ENCODE measurements at places on chromosomes 7 and 10.

DNA sequence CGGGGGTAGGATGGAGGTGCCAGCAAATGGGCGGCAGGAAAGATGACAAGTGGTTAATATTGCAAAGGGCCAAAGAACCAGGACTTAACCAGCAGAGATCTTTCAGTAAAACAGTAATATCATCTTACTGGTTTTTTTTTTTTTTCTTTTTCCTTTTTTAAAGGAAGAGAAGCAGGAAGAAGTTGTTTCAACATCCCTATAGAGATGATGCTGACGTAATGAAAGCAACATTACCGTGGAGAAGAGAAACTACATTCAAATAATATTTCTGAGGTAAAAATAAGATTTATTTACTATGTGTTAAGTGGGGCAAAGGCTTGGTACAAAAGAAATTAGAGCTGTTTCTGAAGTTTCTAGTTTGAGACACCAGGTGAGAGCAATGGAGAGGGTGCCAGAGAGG lies 11.0 kb downstream of the MINDY3 start:
- H3K4me3 ChIP-seq: no peak overlapping the region
- H3K36me3 ChIP-seq: no peaks in the 10 kb centered on the region
- no peak overlapping the region for H3K27ac ChIP-seq
- no peaks in the 10 kb centered on the region for H3K4me1 ChIP-seq

DNA sequence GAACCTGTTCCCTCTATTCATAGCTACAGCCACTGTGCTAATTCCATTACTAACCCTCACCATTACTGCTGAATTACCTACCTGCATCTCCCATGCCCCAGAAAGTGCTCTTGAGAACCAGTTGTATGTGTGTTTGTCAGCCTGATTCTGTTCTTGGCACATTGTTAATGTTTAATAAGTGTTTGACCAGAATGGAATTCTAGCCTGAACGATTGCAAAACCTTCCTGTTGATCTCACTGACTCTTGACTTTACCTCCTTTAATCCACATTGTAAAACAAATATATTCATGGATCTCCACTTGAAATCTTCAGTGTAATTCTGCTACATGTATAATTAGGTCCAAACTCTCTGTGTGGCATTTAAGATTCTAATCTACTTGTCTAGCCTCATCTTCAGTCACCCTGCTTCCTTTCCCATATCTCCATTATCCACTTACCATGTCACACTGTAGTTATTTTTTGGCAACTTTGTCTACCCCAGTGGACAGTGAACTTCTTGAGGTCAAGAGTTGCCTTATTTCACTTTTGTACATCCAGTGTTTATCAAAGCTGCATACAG lies 4.9 kb downstream of the ZNF277 start:
- no peak overlapping the region for H3K4me3 ChIP-seq
- no peaks in the 10 kb centered on the region for H3K27me3 ChIP-seq
- no peak for DNase-seq
- no peaks in the 10 kb centered on the region for H3K36me3 ChIP-seq

- H3K36me3 ChIP-seq: no peaks in the 10 kb centered on the region
- no peak overlapping the region for H3K27ac ChIP-seq
- H3K4me1 ChIP-seq: no peaks in the 10 kb centered on the region
- no peak overlapping the region for H3K4me3 ChIP-seq
These were observed 213.8 kb upstream of the ZNF804B start for GRCh38 chr7:88545663-88546062.

GRCh38 chr7:34491899-34492298 lies 166.1 kb upstream of the NPSR1 start:
- H3K4me3 ChIP-seq: no peak overlapping the region
- no peaks in the 10 kb centered on the region for H3K4me1 ChIP-seq
- no peaks in the 10 kb centered on the region for H3K36me3 ChIP-seq
- no peak for DNase-seq

DNA sequence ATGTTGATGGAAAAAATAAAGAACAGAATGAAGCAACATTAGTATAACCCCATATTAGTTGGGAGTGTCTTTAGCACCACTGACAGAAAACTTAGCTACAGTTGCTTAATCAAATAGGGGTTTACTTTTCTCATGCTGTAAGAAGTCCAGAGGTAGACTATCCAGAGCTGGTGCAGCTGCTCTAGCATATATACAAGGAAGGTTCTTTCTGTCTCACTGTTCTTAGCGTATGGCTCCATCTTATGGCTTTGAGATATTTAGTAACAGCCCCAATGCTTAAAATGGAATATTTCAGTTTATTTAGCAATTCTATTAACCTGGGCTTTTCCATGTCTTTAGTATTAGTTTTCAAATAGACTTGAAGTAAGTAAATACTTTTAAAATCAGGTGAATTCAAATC lies 15.2 kb upstream of the WNT2 start:
- H3K27ac ChIP-seq: no peak overlapping the region
- no peak for DNase-seq
- no peaks in the 10 kb centered on the region for H3K4me1 ChIP-seq
- no peak overlapping the region for H3K4me3 ChIP-seq

GRCh38 chr7:86991093-86991769 lies 68.2 kb downstream of the ELAPOR2 start:
- H3K4me3 ChIP-seq: no peak overlapping the region
- DNase-seq: no peak
- no peaks in the 10 kb centered on the region for H3K36me3 ChIP-seq
- H3K4me1 ChIP-seq: no peaks in the 10 kb centered on the region
- no peaks in the 10 kb centered on the region for H3K27me3 ChIP-seq

GRCh38 chr10:28906934-28907333 lies 229.6 kb downstream of the BAMBI start:
- H3K4me1 ChIP-seq: no peaks in the 10 kb centered on the region
- no peak overlapping the region for H3K4me3 ChIP-seq
- no peaks in the 10 kb centered on the region for H3K36me3 ChIP-seq
- DNase-seq: no peak
- H3K27ac ChIP-seq: no peak overlapping the region

- H3K27ac ChIP-seq: no peak overlapping the region
- H3K4me3 ChIP-seq: no peak overlapping the region
- no peaks in the 10 kb centered on the region for H3K36me3 ChIP-seq
- no peaks in the 10 kb centered on the region for H3K4me1 ChIP-seq
- DNase-seq: no peak
These were observed 232.9 kb downstream of the FOXP2 start for GRCh38 chr7:114647518-114647917.

- H3K36me3 ChIP-seq: no peaks in the 10 kb centered on the region
- peak within 1 kb of the TSS; percentile 77 for H3K27ac ChIP-seq
- H3K4me3 ChIP-seq: peak within 1 kb of the TSS; percentile 70
- DNase-seq: peak; percentile 89
These were observed at the start of gene NSUN5 for GRCh38 chr7:73308665-73309214. Gene NSUN5, minus strand, starts transcription at chr7:73308826. Its CDS starts 36 bp downstream, at chr7:73308790.

DNA sequence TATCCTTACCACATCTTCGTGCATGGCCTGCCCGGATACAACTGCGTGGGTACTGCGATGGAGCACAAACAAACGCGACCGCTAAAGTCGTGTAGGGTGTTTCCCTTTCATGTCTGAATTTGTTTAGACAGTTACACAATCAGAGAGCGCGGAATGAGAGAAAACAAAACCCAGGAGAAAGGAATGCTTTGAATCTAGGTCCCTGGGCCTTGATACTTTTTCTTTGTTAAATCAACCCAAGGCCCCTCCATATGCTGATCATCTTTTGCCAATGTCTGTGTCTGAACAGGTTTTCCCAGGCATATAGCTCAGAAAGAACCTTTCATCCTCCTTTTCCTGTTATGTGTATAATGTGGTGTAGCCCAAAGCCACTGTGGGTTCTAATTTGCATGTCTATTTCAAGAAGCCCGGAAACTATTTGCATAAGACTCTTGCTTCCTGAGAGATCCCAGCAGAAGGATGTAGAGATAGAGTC lies 145.8 kb downstream of the FRMD4A start:
- no peaks in the 10 kb centered on the region for H3K4me1 ChIP-seq
- no peak overlapping the region for H3K4me3 ChIP-seq
- H3K36me3 ChIP-seq: no peaks in the 10 kb centered on the region
- no peak for DNase-seq

- H3K4me3 ChIP-seq: no peak overlapping the region
- H3K27ac ChIP-seq: peak overlapping the region; percentile 90
- no peaks in the 10 kb centered on the region for H3K36me3 ChIP-seq
- DNase-seq: no peak
These were observed 44.9 kb downstream of the PPP1R3C start for GRCh38 chr10:91587710-91588638.

DNA sequence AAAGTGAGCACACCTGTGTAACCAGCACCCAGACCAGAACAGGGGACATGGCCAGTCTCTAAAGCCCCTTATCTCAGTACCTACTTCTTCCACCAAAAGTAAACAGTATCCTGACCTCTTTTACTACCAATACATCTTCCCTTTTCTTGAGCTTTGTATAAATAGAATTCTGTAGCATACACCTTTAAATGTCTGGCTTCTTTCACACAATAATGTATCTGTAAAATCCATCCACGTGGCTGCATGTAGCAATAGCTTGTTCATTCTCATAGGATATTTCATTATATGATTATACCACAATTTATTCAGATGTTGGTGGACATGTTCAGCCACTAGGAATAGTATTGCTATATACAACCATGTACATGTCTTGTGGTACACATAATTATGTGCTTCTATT lies 40.6 kb downstream of the BTBD16 start:
- H3K4me3 ChIP-seq: no peak overlapping the region
- H3K27ac ChIP-seq: no peak overlapping the region
- H3K27me3 ChIP-seq: no peaks in the 10 kb centered on the region
- no peak for DNase-seq

- DNase-seq: no peak
- H3K36me3 ChIP-seq: peaks cover 2% of the 10 kb centered on the region
- no peaks in the 10 kb centered on the region for H3K27me3 ChIP-seq
- no peak overlapping the region for H3K4me3 ChIP-seq
These were observed 63.2 kb downstream of the TNRC18 start for GRCh38 chr7:5360451-5360850.

DNA sequence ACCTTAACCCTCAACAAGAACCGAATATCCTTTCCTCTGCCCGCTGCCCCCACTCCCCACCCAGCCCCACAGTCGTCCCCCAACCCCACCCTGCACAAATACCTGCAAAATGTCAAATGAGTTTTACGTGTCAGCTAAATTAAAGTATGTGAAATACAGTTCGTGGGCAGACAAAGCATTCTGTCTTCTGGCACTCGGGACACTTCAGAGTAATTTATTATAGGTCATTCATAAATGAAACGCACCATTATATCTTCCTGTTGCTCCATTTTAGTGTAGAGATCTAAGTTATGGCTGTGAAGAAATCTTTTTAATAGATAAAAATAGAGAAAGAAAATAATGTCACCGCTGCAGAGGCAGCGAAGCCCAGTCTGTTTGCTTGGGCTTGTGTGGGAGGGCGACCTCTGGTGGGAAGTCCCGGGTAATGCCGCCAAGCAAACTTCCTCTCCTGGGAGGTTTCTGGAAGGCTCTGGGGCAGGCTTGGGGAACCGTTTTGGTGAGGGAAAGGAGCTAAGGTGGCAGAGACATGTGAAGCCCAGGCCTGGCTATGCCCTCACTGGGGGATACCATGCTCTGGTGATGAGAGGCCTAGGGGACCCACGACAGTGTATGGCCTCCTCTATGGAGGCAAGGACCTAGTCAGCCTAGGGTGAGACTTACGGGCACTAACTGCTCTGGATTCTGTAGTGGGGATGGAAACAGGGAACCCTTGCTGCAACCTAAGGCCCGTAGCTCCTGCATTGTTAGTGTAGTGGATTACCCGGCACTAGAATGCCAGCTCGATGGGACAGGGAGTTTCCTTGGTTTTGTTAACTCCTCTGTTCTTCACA lies 604.9 kb downstream of the LRMDA start:
- no peaks in the 10 kb centered on the region for H3K36me3 ChIP-seq
- H3K27ac ChIP-seq: peak overlapping the region; percentile 50
- H3K4me3 ChIP-seq: peak overlapping the region; percentile 35
- peak; percentile 65 for DNase-seq
- no peaks in the 10 kb centered on the region for H3K27me3 ChIP-seq

DNA sequence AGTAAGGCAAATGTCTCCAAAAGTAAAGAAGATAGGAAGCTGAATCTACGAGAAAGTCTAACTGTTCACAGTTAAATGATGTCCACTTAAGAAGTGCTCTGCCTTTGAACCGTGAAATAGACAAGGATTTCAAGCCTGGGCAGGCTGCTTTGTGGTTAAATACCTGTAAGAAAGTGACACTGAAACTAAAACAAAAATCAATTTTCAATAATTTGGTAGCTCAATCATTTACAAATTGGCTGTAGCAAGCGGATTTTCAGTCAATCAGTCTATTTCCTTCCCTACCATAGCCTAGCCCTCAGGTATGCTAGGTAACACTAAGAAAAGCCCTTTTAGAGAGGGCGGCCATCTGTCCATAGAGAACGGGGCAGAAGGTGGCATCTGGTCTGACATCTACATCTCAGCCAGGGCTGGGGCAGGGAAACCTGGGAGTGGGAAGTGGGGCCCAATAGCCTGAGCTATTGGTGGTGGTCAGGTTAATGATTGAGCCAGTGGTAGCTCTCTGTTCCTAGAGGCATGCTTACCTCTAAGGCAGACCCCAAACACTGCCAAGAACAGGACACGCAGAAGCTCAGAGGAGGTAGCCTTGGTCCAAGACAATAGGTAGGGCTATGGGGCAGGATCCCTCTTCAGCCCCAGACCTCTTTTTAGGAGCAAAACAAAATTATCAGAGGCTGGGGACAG lies 223.2 kb downstream of the CCSER2 start:
- no peak overlapping the region for H3K27ac ChIP-seq
- H3K4me1 ChIP-seq: no peaks in the 10 kb centered on the region
- no peak overlapping the region for H3K4me3 ChIP-seq

DNA sequence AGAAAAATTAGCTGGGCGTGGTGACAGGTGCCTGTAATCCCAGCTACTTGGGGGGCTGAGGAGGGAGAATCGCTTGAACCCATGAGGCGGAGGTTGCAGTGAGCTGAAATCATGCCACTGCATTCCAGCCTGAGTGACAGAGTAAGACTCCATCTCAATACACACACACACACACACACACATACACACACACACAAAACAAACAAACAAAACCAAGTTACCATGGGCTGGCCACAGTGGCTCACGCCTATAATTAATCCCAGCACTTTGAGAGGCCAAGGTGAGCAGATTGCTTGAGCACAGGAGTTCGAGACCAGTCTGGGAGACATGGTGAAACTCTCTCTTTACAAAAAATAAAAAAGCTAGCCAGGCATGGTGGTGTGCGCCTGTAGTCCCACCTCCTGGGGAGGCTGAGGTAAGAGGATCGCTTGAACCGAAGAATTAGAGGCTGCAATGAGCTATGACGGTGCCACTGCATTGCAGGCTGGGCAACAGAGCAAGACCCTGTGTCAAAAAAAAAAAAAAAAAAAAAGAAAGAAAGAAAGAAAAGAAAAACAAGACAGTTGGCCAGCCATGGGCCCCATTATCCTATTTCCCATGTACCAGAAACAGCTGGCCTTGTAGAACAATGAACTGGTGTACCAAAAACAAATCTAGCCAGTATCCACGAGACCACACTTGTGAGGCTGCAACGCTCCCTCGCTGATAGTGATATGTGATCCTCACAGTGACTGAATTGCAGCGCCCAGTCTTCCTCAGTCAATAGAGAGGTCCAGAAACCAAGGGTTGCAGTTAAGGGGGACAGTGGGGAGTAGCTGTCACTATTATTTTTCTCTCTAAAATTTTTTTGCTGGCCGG lies 6.6 kb upstream of the AGFG2 start:
- no peak overlapping the region for H3K4me3 ChIP-seq
- no peaks in the 10 kb centered on the region for H3K27me3 ChIP-seq
- DNase-seq: no peak
- H3K4me1 ChIP-seq: no peaks in the 10 kb centered on the region
- no peaks in the 10 kb centered on the region for H3K36me3 ChIP-seq
- H3K27ac ChIP-seq: no peak overlapping the region
